ENCODE measurements at places on chromosomes 4 and X.

- DNase-seq, result no peak
These were observed 665.1 kb downstream of the RAPGEF2 start for GRCh38 chr4:159768016-159768415.

GRCh38 chr4:95421869-95422268 lies 126.9 kb downstream of the UNC5C start:
- no peak for DNase-seq

- no peak for DNase-seq
These were observed 36.3 kb downstream of the ING2 start for GRCh38 chr4:183541010-183541751.

DNA sequence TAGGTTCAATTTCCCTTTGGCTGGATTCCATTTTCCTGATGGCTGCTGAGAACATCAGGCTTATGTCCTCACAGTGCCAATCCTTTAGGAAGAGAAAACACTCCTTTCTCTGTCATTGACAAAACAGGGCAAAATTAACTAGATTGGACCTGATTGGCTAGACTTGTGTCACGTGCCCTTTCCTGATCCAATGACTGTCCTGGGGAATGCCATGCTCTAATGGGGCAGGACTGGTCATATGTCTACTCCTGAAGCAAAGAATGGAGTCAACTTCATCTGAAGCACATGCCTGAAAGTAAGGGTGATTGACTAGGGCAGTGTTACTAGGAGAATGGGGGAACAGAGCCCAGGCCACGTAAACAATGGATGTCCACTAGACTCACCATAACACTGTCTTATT lies 220.4 kb downstream of the KDR start:
- no peak for DNase-seq

GRCh38 chrX:7314425-7314824 lies 166.5 kb upstream of the PUDP start:
- no peak for DNase-seq

GRCh38 chrX:46574774-46575381 lies 1.3 kb downstream of the CHST7 start:
- DNase-seq, result peak; percentile 33

DNA sequence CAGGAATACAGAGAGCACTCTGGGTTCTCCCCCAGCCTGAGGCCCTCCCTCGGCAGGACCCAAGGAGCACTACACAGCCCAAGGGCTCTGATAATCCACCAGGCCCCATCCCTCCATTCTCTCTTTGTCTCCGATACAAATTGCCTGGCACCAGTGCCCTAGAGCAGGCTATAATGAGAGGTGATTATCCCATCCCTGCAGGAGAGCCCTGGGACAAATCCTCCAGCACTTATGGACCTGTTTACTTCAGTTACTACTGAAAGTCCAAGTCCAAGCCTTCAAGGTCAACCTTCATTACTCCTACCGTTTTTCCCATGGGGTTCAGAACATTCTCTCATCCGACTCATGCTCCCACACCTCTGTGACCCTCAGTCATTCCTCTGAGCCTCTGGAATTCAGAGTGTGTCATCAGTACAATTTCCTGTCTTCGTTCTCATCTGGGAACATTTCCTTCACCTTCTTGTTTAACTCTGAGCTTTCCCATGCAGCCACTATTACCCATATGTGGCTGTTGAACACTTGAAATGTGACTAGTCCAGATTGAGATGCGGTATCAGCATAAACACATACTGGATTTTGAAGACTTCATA lies 299.0 kb downstream of the RAPGEF2 start:
- no peak for DNase-seq

- DNase-seq, result no peak
These were observed 907 bp downstream of the LHFPL1 start for GRCh38 chrX:112678831-112679230.

DNA sequence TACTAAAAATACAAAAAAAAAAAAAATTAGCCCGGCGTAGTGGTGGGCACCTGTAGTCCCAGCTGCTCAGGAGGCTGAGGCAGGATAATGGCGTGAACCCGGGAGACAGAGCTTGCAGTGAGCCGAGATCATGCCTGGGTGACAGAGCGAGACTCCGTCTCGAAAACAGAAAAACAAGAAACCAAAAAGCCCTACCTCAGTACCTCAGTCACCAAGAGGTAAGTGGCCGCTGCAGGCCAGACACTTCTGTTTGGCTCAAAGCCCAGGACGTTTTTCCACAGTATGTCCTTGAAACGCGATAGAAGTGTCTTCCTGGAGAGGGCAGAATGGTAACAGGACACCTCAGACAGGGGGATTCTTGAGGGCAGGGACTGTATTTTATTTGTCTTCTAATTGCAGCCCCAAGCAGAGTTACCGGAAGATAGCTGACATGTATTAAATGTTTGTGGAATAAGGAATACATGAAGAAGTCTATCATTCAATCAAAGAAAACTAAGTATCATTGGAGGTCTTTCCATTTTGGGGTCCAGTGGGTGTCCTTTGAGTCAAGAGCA lies 63.6 kb downstream of the CLNK start:
- DNase-seq, result no peak

GRCh38 chr4:5532100-5532499 lies 176.3 kb downstream of the EVC2 start:
- no peak for DNase-seq

DNA sequence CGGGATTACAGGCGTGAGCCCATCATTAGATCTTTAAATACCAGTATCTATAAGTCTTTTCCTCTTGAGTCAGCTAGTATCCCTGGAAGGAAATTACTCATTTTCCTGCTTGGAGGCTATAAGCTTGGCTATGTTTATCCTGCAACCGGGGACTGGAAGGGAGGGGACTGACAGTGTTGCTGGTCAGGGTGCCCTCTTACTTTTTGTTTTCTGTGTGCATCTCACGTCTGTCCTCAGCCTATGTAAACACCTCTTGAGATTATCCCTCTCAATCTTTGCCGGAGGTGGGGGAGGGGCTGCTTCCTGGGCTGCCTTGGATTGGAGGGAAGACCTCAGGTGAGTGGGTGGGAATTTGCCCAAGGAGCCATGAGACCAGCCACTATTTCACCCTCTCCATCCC lies 37.0 kb downstream of the HTT start:
- no peak for DNase-seq

DNA sequence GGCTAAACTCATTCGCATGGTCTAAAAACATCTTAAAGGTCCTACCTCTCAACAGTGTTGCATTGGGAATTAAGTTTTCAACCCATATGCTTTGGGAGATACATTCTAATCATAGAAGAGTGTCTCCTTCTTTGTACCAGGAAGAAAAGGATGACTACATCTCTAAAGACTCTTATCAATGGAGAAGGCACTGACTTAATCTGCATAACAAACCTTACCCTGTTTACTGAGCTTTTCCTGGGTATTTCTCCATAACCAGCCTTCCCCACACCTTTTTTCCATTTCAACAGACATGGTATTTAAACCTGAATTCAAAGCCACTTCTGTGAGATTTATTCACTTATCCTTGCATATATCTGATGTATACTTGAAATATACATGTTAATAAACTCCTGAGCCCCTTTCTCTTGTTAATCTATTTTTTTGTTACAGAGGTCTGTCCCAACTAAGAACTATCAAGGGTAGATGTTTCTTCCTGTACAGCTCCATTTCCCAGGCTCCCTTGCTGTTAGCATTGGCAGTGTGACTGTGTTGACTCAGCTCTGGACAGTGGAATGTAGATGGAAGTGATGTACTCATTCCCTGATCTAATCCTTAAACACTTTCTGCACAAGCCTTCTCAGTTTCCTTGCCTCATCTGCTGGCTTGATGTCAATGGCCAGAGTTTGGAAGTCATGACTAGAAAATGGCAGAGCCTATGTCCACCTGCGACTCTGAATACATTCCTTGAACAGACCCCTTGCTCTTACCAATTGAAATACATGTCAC lies 148.9 kb upstream of the CPEB2 start:
- DNase-seq, result no peak

- DNase-seq, result no peak
These were observed 48.6 kb downstream of the DCLK2 start for GRCh38 chr4:150126864-150127203.

GRCh38 chr4:58275856-58276255 lies 1165.7 kb upstream of the IGFBP7 start:
- no peak for DNase-seq

GRCh38 chr4:2042204-2042946 lies 16.8 kb upstream of the NAT8L start:
- DNase-seq, result no peak

GRCh38 chrX:40272776-40273175 lies 175.0 kb upstream of the BCOR start:
- DNase-seq, result no peak

DNA sequence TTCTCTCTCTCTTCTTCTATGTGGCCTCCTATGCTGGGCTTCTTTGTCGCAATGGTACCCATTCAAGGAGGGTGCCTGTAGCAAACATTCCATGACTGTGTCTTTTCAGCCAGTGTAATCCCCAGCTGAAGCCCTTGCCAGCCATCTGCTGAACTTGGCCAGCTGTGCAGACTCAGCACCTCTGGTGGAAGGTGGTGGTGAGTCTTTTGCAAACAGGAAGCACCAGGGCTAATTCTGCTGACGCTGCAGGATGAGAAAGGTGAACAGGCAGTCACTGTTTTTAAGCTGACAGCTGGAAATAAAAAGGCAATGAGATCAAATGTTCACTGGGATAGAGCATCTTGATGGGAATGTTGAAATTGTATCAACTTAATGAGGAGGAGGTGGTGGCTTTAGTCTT lies 298.7 kb upstream of the CLNK start:
- peak; percentile 4 for DNase-seq

DNA sequence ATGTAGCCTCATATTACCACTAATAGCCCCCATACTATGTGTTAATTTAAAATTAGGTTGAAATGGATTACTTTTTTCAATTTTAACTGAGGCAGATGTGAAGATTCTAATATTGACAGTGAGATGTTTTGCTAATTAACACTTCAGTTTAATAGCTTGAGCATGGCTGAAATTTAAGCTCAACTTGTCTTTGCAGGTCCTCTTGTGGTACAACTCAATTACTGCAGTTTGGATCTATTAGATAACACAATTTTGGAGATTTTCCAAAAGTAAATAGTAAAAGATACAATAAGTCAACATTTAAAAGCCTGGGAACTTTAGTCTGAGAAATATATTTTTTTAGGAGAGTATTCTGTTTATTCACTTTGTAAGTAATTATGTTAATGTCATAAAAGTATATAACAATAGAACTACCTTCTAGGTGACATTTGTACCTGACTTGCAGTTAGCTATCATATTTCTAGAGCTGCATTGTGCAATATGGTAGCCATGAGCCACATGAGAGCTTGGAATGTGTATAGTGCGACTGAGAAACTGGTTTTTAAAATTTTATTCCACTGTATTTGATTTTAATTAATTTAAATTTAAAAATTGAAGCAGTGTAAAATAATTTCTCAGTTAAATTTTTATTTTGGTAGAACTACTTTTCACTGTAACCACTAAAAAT lies 73.1 kb upstream of the FMR1 start:
- no peak for DNase-seq

GRCh38 chr4:118033148-118034052 lies 886 bp upstream of the NDST3 start:
- DNase-seq, result no peak

GRCh38 chrX:29145316-29145715 lies 558.1 kb downstream of the IL1RAPL1 start:
- DNase-seq, result no peak

DNA sequence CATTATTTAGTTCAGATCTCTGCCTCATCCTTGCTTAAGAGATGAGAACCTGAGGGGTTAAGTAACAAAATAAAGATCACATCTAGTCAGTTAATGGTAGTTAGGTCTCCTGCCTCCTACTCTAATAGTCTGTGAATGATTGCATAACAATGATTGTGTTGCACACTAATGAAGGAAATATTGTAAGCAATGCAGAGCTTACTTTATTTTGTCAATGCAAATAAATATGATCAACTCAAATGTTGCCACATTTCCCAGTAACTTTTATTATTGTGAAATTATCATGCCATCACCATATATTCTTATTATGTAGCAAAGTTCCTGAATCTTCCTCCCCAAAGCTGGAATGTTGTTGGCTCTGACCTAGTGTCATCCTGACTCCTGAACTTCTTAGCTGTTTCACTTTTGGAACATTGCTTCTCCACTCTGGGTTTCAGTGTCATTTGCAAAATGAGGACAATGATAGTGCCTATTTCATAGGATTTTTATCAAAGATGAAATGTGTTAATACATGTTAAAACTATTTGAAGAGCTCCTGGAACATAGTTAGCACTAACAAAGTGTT lies 17.0 kb upstream of the GABRA4 start:
- DNase-seq, result no peak

DNA sequence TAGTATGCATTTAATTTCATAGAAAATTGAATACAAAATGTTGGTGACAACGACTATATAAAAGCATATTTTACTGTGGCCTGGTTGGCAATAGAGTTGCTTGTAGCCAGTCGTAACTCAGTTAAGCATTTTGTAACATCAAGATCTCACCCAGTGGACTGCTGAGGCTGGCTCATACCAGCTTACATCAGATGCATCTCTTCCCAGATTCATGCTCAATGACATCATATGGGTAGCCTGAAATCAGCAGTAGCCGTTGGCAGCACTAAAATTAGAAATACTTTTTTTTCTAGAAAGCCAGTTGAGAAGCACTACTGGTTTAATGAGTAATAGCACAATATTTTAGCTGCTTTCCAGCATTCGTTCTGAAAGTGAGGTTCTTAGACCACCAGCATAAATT lies 341.2 kb downstream of the TECRL start:
- DNase-seq, result no peak

All from T-cell (primary cell).